Left colon (tissue), 2 donors: ENCODE measurements at places on chromosomes 12 and 14. TPM values are rescaled to one million over a fixed set of nuclear protein-coding genes. Genes with fewer than 3 reads are reported as not detected.
A peak's percentile ranks its signal among the peaks of the same experiment; 100 is the strongest.

GRCh38 chr14:62117751-62118105, 355.5 kb downstream of the SNAPC1 start:
- no peak for DNase-seq

DNA sequence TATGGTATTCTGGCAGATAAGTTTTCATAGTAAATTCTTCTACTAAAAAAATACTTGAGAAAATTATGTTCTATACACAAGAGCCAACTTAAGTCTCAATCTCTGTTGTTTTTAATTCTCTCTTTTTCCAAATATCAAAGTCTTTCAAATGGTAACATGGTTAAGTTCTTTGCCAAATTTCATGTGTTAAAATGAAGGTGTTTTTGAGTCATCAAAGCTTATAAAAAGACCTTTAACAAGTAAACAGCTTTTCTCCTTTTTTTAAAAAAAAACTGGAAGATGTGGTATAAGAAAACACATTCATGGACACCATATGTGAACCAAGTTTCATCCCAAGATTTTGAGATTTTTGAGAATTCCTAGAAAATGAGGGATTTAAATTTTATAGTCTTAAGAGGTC, 111.3 kb downstream of the FOXG1 start:
- DNase-seq, result no peak

DNA sequence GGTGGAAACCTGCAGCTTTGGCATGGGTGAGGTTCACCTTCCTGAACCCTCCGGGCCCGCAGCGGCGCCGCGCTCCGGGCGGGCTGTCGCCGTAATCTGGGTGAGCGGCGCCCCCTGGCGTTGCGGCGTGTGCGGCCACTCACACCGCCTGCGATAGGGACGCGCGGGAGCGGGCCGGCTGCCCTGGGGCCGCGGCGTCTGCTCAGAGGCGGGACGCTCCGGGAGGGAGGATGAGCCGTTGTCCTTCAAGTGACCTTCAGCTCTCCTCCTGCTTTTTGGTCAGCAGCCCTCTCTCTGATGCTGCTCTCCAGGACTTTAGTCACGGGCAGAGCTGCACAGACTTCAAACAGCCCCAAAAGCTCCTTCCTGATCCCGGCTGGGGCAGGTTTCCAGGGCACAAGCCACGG, 211.7 kb upstream of the FKBP4 start:
- DNase-seq, result peak; percentile 84

GRCh38 chr14:61106959-61107641, 126.1 kb downstream of the SLC38A6 start:
- peak; percentile 29 for DNase-seq

- DNase-seq, result no peak
These were observed 9.3 kb upstream of the CDK2AP1 start for GRCh38 chr12:123280971-123281370.

Gene PDE3A
- total RNA-seq, result 46.9 TPM

Gene TMEM52B
- total RNA-seq, result not detected

Gene HPD
- total RNA-seq, result 0.42 TPM

Gene SDR9C7
- not detected for total RNA-seq
